ENCODE measurements at places on chromosomes 6 and 20.

DNA sequence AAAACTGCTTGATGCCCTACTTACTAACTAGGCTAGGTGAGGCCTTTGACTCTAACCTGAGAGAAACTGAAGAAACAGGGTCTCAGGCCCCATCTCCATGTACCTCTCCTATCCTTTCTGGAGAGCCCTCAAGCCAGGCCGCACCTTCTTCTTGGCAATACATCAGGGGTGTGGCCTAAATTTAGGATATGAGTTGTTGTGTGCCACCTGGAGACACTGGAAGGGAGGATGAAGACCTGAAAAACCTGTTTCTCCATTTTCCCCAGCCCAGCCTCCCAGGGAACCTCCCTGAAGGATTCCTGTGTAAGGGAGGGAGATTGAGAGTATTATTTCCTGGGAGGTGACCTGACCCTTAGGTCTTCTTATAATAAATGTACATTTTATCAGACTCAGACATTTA lies 3.1 kb downstream of the LY6G6D start:
- DNase-seq, result no peak

DNA sequence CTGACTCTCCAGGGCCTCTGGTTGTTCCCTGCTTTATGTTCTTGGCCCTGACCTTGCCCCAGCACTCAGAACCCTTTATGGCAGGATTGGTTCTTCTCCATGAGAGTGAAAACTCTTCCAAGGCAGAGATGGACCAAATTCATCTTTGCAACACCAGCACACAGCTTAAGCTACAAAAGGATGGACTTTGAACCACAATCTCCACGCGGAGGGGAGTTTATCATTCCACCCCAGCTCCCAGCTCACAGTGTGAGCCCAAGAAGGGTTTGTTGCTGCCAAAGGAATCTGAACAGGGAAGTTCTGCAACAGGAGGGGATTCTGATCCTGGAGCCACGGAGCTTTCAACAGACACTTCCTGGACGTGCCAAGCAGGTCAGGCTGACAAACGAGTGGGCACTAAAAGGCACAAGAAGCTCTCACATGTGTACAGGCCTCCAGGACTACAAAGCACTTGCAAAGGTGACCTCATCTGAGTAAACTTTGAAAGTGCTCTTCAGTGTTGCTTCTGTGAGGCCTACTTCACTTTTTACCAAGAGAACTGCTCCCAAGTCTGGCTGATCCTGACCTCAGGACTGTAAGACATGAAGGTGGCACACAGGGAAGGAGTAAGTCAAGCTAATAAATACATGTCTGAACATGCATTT lies 8.9 kb downstream of the FITM2 start:
- DNase-seq, result no peak

- no peak for DNase-seq
Observed at GRCh38 chr6:15303162-15303919, 57.5 kb downstream of the JARID2 start.

DNA sequence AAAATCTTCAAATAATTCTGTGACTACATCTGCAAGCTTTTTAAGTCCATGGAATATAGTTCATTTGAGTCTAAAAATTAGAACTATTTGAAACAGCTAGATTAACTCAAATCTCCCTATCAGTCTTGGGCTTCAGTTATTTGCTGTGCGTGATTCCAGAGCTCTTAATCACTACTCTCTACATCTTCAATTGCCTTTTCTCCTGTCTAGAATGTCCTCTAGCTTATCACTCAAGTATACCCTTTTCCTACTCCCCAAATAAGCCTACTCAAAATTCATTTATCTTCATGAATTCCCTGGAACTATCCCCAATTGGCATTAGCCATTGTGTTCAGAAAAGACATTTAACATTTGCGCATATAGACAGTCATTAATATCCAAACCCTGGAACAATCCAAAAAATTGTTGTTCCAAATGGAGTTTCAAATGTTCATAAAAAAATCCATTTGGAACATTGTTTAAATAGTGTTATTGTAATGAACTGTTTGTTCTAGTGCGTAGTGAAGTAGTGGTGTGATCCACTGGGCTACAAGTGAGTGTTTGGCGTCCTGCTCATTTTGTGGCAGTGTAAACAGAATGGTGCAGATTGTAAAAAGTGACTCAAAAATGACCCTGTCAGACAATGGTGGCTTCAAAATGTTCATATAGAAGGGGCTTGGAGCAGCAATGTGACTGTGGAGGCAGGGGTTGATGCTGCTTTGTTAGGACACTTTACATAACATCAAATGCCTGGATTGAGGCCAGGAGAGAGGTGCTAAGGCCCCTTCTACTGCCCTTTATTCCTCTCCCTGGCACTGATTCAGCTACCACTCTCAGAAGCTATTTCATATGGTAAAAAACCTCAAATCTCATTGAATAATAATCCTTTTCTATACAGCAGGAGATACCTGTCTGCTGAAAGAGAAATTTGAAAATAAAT lies 122.3 kb downstream of the KIF6 start:
- DNase-seq, result no peak

- no peak for DNase-seq
Observed at GRCh38 chr6:170277893-170278742, 12.8 kb downstream of the DLL1 start.

DNA sequence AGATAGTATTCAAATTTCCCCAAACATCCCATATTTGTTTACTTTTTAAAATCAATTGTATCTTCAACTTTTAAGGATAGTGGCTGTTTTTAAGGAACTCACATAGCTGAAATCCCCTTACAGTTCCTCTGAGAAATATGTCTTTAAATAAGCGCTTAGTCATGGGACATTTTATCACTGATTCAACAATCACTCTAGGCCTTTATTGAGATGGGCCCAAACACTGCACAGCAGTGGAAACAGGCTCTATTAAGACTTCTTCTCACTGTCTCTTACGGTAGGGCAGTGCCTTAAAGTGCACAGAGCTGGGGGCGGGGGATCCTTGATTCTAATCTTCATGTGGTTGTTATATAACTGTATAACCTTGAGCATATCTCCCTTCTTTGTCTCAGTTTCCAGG lies 59.8 kb upstream of the RREB1 start:
- no peak for DNase-seq

DNA sequence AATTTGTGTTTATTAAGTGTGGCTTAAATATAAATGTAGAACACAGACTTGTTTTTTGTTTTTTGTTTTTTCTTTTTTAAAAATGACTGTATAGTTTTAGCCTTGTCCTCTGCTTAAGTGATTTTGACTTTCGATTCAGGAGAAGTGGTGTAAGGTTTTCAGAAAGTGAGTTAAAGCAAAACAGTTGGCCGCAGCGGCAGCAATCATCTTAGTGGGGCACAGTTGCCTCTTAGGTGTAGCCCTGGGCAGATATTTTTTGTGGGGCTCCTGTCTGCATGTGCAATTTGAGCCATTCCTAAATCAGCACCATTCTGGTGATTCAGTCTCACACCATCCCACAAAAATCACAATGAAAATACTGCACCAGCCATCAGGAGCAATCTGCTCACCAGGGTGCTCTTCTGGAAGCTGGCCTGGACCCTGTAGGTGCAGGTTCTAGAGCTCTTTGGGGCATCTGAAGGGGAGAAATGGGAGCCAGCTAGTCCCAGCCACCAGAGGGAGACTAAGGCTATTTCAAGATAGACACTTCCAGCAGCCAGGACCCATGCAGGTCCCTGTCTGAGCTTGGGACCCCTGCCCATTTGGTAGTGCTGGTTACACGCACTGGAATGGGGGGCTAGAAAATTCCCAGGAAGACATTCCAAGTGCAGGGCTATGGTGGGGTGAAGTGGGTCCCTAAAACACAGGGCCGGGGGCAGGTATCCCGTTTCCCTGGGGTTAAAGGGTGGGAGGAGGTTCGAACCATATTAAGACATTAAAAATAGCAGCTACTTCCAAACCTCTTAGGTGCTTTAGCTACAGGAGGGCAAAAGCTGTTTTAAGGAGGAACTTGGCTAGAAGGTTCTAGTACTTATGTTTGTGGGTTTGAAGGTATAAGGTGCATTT lies 156.6 kb downstream of the NFATC2 start:
- peak; percentile 62 for DNase-seq

- no peak for DNase-seq
Observed at GRCh38 chr6:108651340-108652227, 90.9 kb downstream of the FOXO3 start.

- DNase-seq, result peak; percentile 6
Observed at GRCh38 chr6:132161283-132161682, 210.1 kb upstream of the CCN2 start.

GRCh38 chr20:13862245-13862644 lies 77.4 kb downstream of the NDUFAF5 start:
- DNase-seq, result no peak

GRCh38 chr6:13508711-13509705 lies 21.6 kb upstream of the GFOD1 start:
- DNase-seq, result no peak

DNA sequence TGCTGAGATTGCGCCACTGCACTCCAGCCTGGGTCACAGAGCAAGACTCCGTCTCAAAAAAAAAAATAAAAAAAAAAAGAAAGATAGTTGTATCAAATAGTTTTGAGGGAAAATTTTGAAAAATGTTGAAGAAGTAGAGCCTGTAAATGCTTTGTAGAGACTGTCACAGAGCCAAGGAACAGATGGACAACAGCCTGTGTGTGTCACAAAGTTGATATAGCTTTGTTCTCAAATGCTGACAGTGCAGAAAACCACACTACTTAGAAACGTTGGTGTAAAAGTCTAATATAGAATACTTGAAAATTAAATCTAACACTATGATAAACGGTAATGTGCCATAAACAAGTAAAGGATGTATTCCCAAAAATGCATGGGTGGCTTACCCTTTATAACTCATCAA lies 25.4 kb downstream of the PTK7 start:
- no peak for DNase-seq

DNA sequence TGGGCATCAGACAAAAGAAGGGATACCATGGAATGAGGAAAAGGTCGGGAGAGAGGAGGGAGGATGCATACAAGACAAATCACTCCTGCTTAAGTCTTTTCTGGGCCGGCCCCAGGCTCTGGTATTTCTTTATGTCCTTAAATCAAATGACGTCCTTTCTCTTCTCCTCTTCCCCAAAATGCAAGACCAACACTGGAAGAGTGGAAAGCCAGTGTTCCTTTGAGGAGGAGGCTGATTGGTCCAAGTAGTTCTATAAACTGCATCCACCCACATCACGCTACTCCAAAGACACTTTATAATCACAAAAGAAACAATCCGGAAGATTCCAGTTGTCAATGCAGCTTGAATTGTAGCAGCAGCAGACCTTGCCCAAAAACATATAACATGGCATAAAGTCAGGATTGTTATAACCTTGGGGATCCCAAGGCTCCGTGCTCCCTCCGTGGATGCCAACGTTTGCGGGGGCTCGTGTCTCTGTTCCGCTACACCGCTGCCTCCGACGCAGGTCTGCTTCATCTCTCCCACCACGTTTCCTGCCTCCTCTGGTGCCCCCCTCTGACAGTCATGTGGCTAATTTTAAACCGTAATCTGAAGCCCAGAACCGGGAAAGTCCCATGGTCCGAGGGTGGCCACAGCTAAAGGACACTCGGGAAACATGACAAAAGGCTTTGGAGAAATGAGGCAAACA lies 47.1 kb downstream of the MCUR1 start:
- DNase-seq, result no peak

DNA sequence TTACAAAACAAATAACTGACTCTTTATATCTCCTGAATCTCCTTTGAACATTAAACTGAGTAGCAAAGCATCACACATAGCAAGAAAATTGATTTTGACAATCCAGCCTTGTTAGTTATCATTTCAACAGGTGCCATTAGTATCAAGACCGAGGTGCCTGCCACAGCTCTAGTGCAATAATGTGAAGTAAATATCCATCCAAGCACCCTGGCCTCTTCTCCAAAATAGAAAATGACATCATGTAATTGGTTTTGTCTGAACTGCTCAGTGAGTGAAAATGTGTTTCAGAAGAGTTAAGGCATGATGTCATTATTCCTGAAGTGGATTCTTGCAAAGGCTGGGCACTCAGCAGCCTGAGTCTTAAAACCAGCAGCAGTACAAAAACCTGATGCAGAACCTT lies 341.4 kb downstream of the PLCB1 start:
- no peak for DNase-seq

DNA sequence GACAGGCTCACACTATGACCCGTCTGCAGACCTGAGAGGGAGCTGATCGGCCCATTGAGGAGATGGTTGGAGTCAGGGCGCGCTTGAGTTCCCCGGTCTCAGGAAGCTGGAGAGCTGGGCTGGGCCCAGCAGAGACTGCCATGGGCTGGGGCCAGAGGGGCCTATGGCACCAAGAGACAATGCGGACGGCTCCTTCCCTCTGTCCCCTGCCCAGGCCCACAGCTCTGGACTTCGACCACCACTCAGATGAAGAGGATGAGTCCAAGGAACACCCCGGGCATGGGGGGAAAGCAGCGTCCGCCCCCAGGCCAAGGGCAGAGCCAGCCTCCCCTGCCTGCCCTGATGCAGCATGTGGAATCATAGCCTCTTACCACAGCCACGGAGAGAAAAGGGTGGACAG lies 40.2 kb upstream of the PHACTR3 start:
- DNase-seq, result no peak

DNA sequence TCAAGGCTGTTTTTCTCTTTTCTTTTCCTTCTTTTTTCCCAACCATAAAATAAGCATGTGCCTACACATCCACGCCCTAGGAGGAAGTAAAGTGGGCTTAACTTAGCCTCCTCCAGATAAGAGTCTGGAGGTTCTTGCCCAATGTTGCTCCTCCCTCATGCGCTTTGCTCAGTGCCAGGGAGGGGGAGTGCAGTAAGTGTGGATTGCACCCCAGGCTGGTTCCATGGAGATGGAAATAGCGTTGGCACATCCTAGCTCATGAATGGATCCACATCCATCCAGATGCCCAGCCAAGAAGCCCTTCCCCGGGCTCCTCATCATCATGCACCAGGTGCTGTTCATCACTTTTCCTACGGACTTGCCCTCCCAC lies 58.2 kb downstream of the NEDD9 start:
- no peak for DNase-seq

- DNase-seq, result no peak
Observed at GRCh38 chr6:74458536-74458935, 747.3 kb downstream of the COL12A1 start.

DNA sequence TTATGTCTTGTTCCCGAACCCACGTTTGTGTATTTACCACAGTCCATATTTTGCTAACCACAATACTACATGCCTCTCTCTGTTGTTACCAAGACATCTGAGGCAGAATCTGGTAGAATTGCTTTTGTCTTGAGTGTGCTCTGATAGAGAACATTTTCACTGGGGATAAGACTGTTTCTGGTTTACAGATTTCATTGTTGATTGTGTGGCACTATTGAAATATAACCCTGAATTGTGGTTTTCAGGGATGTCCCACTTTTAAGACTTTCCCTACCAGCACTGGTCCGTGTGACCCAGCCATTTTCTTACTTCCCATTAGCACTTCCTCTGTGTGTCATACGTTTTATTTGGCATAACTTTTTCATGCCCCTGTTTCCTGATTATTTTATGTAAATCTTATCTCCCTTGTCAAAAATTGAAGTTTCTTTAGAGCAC lies 12.2 kb downstream of the NCOA7 start:
- no peak for DNase-seq

GRCh38 chr6:125169058-125169457 lies 15.5 kb downstream of the TPD52L1 start:
- DNase-seq, result no peak

GRCh38 chr6:82818727-82819126 lies 246.9 kb downstream of the UBE3D start:
- no peak for DNase-seq
